ENCODE measurements at places on chromosomes 2 and 18.
A peak's percentile ranks its signal among the peaks of the same experiment; 100 is the strongest.

DNA sequence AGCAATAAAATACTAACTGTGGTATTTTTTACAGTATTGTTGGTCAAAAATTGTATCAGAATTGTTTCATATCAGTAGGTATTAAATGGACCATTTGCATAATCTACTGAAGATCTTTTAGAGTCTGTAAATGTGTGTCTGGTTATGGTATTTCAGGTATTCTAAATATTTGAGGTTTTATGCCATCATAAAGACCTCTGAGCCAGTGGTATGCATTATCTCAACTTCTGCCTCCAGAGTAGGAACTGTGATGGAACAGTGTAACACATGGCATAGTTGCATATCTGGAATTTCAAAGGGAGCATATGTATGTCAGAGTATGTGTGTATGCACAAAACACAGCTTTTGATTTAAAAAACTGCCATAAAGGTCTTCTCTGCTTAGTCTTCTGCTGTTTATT is 15.4 kb downstream of the GREB1L start:
- no peak for DNase-seq

GRCh38 chr2:21230140-21230539 is 106.4 kb downstream of the TDRD15 start:
- DNase-seq: no peak

DNA sequence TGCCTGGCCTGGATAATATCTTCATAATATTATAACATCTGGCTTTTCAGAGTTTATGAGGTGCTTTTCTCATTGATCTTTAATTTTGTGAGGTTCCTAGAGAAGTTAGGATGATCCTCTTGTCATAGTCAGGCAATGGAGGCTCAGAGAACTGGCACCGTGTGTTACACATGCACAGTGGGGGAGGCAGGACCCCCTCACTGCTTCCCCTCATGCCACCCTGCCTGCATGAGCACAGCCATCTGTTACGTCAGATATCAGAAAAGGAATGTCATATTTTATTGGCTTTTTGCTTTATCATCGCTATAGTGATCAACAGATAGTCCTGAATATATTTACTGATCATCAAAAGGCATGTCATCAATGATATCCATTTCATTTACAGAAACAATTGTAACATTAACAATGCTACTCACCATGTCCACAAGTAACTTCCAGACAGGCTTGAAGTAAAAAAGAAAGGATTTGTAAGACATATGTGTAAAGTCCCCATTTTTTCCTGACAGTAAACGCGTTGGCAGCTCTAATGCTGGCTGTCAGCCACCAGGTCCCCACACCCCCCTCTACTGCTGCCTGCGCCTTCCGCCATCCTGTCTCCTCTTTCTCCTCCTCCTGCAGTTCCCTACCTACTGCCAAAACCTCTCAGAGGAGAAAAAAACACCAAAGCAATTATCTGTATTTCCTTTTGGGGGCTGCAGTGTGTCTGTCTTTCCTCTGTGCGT is 18.8 kb downstream of the ENOSF1 start:
- no peak for DNase-seq

GRCh38 chr2:237492137-237492890 is 5.3 kb downstream of the MLPH start:
- no peak for DNase-seq

- no peak for DNase-seq
These were observed 738.1 kb upstream of the NXPH2 start for GRCh38 chr2:139518321-139518720.

DNA sequence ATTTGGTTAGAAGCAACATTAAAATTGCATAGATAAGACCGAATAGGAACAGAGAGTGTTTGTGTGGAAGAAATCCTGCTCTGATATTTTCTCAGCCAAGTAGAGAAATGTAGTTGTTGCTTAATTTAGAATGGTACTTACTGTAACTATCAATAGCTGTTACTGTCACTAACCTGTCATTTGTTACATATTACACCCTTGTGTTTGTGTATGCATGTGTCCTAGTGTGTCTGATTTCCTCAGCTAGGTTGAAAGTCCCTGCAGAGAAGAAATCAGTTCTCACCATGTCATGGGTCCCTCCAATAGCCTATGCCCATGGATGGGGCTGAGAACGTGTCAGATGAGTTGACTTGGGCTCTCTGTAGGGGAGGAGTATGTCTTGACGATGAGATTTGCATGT is 94.4 kb downstream of the SPTBN1 start:
- no peak for DNase-seq

GRCh38 chr2:108184419-108184818 is 55.3 kb upstream of the SULT1C3 start:
- peak; percentile 25 for DNase-seq

- DNase-seq: no peak
These were observed 62.6 kb downstream of the KCTD18 start for GRCh38 chr2:200447139-200447855.

GRCh38 chr2:192313773-192314172 is 119.0 kb upstream of the TMEFF2 start:
- no peak for DNase-seq

DNA sequence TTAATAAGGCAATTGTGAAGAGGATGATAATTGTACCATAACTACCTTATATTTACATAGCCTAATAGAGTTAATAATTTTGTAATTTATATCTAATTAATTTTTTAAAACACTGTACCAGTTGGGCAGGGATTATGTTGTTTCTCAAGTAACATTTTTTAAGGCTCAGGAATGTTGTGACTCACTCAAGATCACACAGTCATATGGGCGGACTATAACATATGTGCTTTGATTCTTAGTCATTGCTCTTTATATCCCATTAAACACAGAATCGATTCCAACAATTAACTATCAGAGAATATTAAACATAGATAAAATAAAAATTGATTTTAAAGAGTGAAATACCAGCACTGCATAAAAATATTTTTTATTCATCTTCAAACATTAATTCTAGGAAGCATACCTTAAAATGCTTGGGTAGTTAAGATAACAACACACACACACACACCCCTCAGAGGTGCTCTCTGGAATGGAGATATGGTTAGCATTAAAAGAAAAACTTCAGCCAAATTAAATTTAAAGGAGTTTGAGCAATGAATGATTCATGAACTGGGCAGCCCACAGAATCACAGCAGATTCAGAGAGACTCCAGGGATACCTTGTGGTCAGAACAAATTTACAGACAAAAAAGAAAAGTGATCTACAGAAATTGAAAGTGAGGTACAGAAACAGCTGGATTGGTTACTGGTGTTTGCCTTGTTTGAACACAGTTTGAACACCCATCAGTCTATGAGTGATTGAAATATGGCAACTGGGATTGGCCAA is 869.4 kb upstream of the ID2 start:
- no peak for DNase-seq

- peak; percentile 67 for DNase-seq
These were observed at the start of gene SH3BP4 for GRCh38 chr2:234951664-234952269. TSS of gene SH3BP4 (plus strand) at chr2:234952017. CDS start at chr2:235035003, 82,986 bp downstream.

DNA sequence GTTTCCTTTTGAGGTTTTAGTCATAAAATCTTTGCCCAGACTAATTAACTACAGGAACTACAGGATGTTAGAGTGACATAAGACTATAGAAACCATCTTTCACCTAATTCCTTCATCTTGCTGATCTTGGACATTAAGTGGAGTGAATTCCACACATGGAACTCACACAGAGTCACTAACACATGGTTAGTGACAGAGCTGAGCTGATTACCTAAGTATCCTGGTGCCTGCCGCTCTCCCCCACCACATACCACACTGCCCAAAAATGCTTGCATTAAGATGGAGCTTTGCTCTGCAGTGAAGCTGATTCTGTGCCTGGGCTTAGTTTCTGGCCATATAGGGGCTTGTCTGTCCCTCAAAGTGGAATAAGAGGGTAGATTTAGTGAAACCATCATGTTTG is 332.9 kb upstream of the NT5C1B start:
- DNase-seq: no peak

DNA sequence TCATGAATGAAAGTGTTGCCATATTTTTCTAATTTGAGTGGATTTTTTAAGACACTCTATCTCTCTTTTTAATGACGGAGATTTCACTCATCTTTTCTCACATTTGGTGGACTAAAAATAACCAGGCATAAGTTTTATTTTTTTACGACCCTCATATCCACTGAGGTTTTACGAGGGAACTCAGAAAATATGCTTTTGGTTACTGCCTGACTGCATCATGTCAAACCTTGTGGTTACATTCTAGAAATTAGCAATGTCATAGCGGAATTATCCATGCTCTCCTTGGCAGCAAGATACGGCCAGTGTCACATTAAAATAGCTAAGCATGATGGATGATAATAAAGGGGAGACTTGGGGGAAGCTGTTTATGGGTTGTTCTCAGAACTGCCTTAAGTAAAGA is 428.6 kb upstream of the FSHR start:
- no peak for DNase-seq

- no peak for DNase-seq
These were observed 38.4 kb downstream of the SPC25 start for GRCh38 chr2:168851674-168852320.

DNA sequence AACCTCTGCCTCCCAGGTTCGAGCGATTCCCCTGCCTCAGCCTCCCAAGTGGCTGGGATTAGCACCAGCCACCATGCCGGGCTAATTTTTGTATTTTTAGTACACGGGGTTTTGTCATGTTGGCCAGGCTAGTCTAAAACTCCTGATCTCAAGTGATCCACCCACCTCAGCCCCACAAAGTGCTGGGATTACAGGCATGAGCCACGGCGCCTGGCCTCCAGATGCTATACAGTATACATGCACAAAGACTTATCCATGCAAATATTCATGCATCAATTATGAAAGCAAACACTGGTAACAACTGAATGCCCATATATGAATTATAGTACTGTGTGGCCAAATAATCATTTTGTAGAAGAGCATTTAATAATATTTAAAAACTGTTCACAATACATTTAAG is 36.0 kb upstream of the SOS1 start:
- no peak for DNase-seq

- no peak for DNase-seq
These were observed 47.5 kb upstream of the CDH20 start for GRCh38 chr18:61285777-61286176.

All from NCI-H510A treated with DMSO at 0.1 percent for 48 hours (cell line).